Aorta (tissue), 5 donors: ENCODE measurements at places on chromosomes 6 and 20. TPM values are rescaled to one million over a fixed set of nuclear protein-coding genes. Genes with fewer than 3 reads are reported as not detected.

The RAE1 gene
- 9.9 TPM for polyA plus RNA-seq

The SYCP2 gene
- polyA plus RNA-seq: 0.38 TPM

The MYL9 gene
- polyA plus RNA-seq: 1,693 TPM

The TSHZ2 gene
- polyA plus RNA-seq: 0.08 TPM

The SNAP25 gene
- polyA plus RNA-seq: 2.1 TPM

The LY6G6F gene
- polyA plus RNA-seq: not detected

The ZKSCAN8 gene
- polyA plus RNA-seq: 12.5 TPM

The HLA-DRB5 gene
- polyA plus RNA-seq: 0.15 TPM
